ENCODE measurements at places on chromosomes 2 and 18.

DNA sequence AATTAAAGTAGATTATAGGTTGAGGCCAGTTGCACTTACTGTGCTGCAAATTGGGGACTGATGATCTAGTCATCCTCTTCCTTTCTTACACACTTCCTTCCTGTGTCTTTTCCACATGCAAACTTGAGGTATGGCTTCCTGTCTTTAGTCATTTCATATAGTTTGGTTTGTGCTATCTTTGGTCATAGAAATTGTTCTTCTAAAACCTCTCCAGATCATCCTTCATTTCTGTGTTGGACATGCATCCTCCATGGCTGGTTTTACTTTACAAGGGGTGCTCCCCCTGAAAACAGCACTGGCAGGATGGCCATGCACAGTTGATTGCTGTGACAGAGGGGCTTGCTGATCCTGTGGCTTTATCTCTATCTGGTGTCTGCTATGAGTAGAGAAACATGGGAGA lies 36.5 kb downstream of the MGAT5 start:
- no peak for DNase-seq

DNA sequence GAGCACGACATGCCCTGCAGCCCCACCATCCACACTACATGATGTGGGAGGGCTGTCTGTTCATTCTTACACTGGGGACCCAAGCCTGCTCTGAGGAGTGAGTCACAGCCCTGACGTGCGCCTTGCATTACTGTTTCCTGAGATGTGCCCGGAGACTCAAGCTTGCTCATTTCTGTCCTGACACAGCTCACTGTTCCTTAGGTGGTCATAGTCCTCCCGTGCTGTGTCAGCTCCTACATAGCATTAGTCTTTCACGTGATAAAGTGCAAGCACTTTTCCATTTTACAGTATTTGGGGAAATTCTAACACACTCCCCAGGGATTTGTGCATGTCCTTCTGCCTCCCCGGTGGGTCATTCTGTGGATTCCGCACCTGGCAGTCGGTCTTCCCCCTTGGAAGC lies 46.2 kb upstream of the TRIM43B start:
- DNase-seq: no peak

DNA sequence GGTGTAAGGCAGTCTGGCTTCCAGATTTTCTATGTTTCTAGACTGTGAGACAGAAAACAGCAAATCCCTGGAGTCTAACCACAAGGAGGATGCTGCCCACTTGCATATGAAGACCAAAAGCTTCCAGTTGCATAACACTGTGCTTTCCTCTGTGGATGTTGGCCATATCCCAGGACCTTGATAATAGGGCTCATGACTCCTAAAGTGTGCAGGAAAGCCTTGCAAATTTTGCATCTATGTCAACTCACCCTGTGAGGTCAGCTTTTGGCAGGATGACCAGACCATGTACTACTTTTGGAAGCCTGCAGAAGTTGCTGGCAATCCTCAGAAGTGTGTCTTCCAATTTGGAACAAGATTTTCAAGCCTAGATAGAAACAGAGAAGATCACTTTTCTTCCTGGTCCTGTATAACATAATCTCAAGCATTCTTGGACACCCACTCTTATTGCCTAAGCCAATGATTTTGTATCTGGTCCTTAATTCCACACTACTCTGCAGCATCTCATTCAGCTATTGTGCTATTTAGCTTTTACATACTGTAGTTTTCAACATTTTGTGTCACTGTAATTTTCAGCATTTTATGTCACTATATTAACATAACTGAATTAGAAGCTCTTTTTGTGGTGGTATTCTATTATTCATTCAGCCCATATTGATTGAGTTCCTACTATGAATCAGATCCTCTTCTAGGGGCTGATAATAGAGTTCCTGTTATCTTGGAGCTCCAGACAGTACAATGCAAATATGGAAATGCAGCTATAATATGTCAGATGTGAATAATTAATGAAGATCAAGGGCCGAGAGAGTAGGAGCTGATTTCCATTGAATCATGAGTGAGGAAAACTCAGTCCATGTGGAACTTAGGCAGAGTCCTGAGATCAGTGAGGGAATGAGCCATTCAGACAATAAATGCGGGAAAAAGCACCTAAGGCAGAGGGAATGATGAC lies 85.3 kb upstream of the RAB27B start:
- DNase-seq: peak; percentile 25

GRCh38 chr18:32237049-32237448 lies 47.2 kb downstream of the MEP1B start:
- no peak for DNase-seq

GRCh38 chr2:47422016-47422415 lies 19.1 kb downstream of the MSH2 start:
- DNase-seq: no peak

- no peak for DNase-seq
These were observed 118.9 kb downstream of the LCLAT1 start for GRCh38 chr2:30565851-30566358.

DNA sequence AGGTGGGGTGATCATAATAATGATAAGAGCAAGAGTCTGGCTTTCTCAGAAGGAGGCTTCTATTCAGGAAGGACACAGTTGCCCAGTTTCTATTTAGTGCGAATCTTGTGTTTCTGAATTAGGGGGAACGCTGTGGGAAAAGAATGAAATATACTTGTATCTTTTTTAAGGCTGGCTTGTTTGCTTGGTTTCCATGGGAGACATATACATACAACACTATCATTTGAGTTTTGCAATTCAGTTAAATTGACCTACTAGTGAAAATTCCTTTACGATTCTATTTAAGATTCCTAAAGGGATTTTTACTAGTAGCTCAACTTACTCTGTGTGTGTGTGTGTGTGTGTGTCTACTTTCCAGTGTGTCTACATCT lies 24.7 kb upstream of the ANKRD62 start:
- DNase-seq: no peak
